A549 treated with Hydrocortisone at 1 μM for 4 hours (cell line): ENCODE measurements at places on chromosomes 1 and 21. TPM values are rescaled to one million over a fixed set of nuclear protein-coding genes. Genes with fewer than 3 reads are reported as not detected.

Gene GUCA2B
- total RNA-seq, result 0.20 to 0.32 TPM (median 0.23 TPM) in 3 of 5 replicates, not detected in the others

Gene KCNE2
- not detected in 5 replicates for total RNA-seq

Gene GPR89A
- 15.3 to 18.4 TPM (median 16.2 TPM) in 5 replicates for total RNA-seq

Gene ANGPTL3
- not detected in 5 replicates for total RNA-seq

Gene MCOLN3
- 3.5 to 4.4 TPM (median 3.8 TPM) in 5 replicates for total RNA-seq

Gene DONSON
- 14.5 to 18.7 TPM (median 15.7 TPM) in 5 replicates for total RNA-seq
